ENCODE measurements at places on chromosomes 5 and 9.
A peak's percentile ranks its signal among the peaks of the same experiment; 100 is the strongest.

GRCh38 chr5:129951039-129951438 lies 46.8 kb downstream of the CHSY3 start:
- no peak for DNase-seq

- DNase-seq: no peak
Measured at GRCh38 chr5:10461904-10462555, 20.4 kb downstream of the ROPN1L start.

GRCh38 chr9:8252445-8252844 lies 452.9 kb upstream of the DMAC1 start:
- DNase-seq: no peak

- DNase-seq: no peak
Measured at GRCh38 chr5:143826951-143827444, 15.0 kb downstream of the HMHB1 start.

DNA sequence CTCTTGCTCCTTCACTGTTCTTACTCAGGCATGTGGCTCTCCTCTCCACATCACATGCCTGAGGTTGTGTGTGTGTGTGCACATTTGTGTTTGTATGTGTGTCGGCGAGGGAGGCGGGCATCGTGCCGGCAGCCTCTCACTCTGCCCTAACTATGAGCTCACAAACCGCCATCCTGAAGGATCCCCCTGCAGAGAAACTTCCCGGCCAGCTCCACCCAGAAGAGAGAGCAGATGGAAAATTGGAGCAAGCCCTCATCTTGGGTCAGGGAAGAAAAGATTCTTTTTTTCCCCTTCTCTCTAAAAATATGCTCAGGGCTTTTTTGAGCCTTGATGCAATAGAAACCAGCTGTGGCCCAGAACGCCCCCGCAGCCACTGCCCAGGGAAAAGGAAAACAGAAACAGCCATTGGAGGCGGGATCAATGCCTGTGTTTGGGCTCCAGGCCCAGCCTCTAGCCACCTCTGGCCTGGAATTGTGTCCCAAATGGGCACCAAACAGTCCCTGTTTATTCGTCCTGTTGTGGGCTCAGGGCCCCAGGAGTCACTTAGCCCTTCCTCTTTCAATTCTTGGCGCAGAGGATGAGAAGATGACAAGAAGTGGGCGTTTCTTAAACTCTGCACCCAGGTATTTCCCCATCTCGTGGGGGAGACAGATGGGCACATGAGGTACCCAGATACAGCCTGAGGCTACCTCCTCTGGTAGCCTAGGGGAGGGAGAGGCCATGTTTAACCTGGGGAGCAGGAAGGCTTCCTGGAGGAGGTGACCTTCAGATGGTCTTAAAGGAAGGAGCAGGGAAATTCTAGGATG lies 151.5 kb downstream of the RGS3 start:
- DNase-seq: no peak

DNA sequence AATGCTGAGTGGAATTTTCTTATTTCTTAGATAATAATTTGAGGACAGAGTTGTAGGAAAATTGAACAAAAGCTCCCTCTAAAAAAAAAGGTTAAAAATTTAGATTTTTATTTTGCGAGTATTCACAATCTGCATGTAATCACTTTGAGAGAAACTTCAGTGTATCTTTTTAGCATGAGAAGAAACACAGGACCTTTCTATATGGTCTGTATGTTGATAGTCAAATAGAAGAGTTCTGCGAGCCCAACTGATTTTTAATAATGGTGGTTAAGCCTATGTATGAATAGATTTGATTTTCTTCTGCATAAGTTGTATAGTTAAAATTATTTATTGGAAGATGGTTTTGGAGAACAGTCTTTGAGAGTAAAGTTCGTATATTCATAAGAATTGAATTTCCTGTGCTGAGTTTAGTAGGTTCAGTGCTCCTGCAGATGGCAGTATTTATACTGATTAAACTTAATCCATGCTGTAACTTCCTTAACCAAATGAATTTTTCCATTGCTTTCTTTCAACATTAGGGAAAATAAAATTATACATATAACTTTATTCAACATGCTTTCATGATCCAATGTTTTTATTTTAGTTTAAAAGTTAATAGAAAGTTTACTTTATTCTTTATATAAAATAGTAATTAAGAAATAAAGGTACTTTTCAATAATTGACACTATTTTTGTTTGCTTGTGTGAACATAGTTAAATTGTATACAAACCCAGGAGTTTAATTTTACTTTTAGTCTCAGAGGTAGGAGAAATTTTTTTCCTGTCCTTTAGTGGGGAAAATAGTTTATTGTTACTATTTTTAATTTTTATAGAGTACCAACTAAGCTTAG lies 19.6 kb downstream of the TCERG1 start:
- peak; percentile 58 for DNase-seq

DNA sequence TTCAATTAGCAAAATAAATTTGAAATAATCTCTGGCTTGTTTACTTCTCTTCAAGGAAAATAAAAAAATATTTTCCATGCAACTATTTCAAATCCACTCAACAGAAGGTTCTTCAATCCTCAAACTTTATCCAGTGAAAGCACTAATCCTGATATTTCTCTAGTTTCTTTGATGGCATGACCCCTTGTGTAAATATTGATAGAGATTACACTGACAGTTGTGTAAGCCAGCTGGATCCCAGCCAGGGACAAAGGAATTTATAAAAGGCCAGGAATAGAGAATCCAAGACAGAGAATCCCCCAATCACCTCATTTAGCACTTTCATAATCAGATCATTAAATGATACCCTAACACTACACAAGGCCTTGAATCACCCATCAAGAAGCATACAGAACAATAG lies 135.2 kb downstream of the GNA14 start:
- no peak for DNase-seq

Data from RKO (cell line).